Large intestine (tissue), 12 donors: ENCODE measurements at places on chromosomes 11 and 22.
A peak's percentile ranks its signal among the peaks of the same experiment; 100 is the strongest.

DNA sequence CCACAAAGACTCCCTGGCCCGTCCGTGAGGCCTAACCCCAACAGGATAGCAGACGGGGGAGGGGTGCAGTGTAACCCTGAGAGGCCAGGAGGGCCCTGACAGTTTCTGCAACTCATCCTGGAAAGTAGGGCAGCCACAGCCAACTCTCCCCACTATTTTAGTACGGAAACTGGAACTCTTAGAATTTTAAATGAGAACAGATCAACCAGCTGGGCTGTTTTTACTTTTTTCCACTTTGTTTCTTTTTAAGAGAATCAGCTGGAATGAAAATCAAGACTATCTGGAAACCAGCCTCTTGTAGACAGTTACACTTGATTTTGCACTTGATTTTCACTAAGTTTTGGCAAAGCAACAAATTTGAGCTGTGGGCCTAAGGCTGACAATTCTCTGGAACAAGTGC is 42.7 kb upstream of the NRIP3 start:
- H3K4me1 ChIP-seq: no peaks in the 10 kb centered on the region
- no peaks in the 10 kb centered on the region for H3K27me3 ChIP-seq
- H3K27ac ChIP-seq: no peak overlapping the region
- no peaks in the 10 kb centered on the region for H3K36me3 ChIP-seq

DNA sequence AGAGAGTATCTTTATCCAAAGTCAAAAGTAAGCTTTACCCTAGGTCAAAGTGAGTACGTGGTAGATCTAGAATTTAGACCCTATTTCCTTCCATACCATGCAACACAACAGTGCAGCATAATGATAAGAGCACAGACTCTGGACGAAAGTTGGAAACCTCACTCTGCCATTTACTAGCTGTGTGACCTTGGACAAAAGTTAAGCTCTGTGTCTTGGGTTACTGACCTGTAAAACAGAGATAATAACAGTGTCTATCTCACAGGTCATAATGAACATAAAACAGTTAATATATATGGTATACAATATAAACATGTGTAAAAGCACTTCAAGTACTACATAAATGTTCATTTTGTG is 13.6 kb upstream of the CHRNA10 start:
- H3K36me3 ChIP-seq: peaks cover 76% of the 10 kb centered on the region
- peak; percentile 66 for DNase-seq
- no peaks in the 10 kb centered on the region for H3K4me1 ChIP-seq
- H3K4me3 ChIP-seq: no peak overlapping the region
- H3K27ac ChIP-seq: no peak overlapping the region

- peaks cover 54% of the 10 kb centered on the region for H3K4me1 ChIP-seq
- peak; percentile 57 for DNase-seq
- H3K27ac ChIP-seq: peak overlapping the region; percentile 77
- no peaks in the 10 kb centered on the region for H3K36me3 ChIP-seq
Measured at GRCh38 chr11:44883277-44883676, 67.4 kb downstream of the TP53I11 start.

GRCh38 chr11:79447038-79447786 is 6.4 kb upstream of the TENM4 start:
- peaks cover 32% of the 10 kb centered on the region for H3K27me3 ChIP-seq
- no peak for DNase-seq
- H3K27ac ChIP-seq: no peak overlapping the region
- H3K4me3 ChIP-seq: no peak overlapping the region

GRCh38 chr11:30936491-30936890 is 350.3 kb upstream of the MPPED2 start:
- no peaks in the 10 kb centered on the region for H3K27me3 ChIP-seq
- H3K4me1 ChIP-seq: no peaks in the 10 kb centered on the region
- no peak for DNase-seq

GRCh38 chr11:70127653-70128434 is 49.7 kb downstream of the ANO1 start:
- DNase-seq: no peak
- H3K36me3 ChIP-seq: no peaks in the 10 kb centered on the region
- no peak overlapping the region for H3K4me3 ChIP-seq
- no peak overlapping the region for H3K27ac ChIP-seq

GRCh38 chr11:18203723-18204122 is 31.1 kb downstream of the MRGPRX4 start:
- DNase-seq: no peak
- no peaks in the 10 kb centered on the region for H3K4me1 ChIP-seq
- H3K27ac ChIP-seq: no peak overlapping the region
- H3K4me3 ChIP-seq: no peak overlapping the region
- no peaks in the 10 kb centered on the region for H3K36me3 ChIP-seq
- H3K27me3 ChIP-seq: peaks cover 21% of the 10 kb centered on the region

- no peaks in the 10 kb centered on the region for H3K36me3 ChIP-seq
- H3K27ac ChIP-seq: no peak overlapping the region
- H3K4me3 ChIP-seq: no peak overlapping the region
- H3K4me1 ChIP-seq: no peaks in the 10 kb centered on the region
Measured at GRCh38 chr11:64396079-64396591, 37.2 kb downstream of the RPS6KA4 start.

- no peak overlapping the region for H3K4me3 ChIP-seq
- H3K4me1 ChIP-seq: no peaks in the 10 kb centered on the region
- H3K27me3 ChIP-seq: no peaks in the 10 kb centered on the region
- DNase-seq: no peak
- H3K36me3 ChIP-seq: peaks cover 66% of the 10 kb centered on the region
Measured at GRCh38 chr11:68053117-68053516, 14.3 kb downstream of the TCIRG1 start.

DNA sequence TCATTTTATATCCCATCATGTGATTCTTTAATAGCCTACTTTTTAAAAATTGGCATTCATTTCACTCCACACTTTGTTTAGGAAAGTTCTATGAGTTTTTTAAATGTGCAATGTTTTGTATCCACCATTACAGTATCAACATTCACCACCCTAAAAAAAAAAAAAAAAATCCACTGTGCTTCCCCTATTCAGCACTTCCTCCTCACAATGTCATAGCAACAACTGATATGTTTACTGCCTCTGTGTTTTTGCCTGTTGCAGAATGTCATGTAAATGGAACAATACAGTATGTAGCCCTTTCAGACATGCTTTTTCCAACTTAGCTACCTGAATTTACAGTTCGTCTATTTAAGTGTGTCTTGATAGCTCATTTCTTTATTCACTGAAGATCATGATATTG is 754.2 kb downstream of the FAM181B start:
- H3K36me3 ChIP-seq: no peaks in the 10 kb centered on the region
- no peak overlapping the region for H3K4me3 ChIP-seq
- no peak for DNase-seq
- H3K27me3 ChIP-seq: no peaks in the 10 kb centered on the region
- H3K4me1 ChIP-seq: no peaks in the 10 kb centered on the region

- peaks cover 68% of the 10 kb centered on the region for H3K36me3 ChIP-seq
- no peaks in the 10 kb centered on the region for H3K27me3 ChIP-seq
- no peak overlapping the region for H3K4me3 ChIP-seq
- H3K27ac ChIP-seq: no peak overlapping the region
- DNase-seq: no peak
- H3K4me1 ChIP-seq: peaks cover 3% of the 10 kb centered on the region
Measured at GRCh38 chr22:20121856-20122415, 4.9 kb upstream of the TRMT2A start.

DNA sequence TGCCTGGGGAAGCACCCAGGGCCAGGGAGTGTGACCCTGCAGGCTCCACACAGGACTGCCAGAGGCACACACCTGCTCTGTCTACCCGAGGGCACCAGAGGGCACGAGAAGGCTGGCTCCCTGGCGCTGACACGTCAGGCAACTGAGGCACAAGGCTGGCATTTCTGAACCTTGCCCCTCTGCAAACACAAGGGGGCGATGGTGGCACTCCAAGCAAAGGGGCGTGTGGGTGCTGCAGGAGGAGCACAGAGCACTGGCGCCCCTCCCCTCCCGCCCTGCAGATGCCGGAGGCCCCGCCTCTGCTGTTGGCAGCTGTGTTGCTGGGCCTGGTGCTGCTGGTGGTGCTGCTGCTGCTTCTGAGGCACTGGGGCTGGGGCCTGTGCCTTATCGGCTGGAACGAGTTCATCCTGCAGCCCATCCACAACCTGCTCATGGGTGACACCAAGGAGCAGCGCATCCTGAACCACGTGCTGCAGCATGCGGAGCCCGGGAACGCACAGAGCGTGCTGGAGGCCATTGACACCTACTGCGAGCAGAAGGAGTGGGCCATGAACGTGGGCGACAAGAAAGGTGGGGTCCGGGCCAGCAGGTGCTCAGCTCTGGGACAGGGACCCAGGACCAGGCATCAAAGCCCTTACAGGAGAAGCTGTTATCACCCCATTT is 20.8 kb upstream of the TXNRD2 start:
- peaks cover 40% of the 10 kb centered on the region for H3K36me3 ChIP-seq
- H3K4me3 ChIP-seq: peak overlapping the region; percentile 56
- H3K4me1 ChIP-seq: peaks cover 64% of the 10 kb centered on the region
- peak overlapping the region; percentile 100 for H3K27ac ChIP-seq

GRCh38 chr11:39177678-39178077 is 2281.8 kb downstream of the LRRC4C start:
- H3K27me3 ChIP-seq: no peaks in the 10 kb centered on the region
- no peak overlapping the region for H3K27ac ChIP-seq
- no peaks in the 10 kb centered on the region for H3K36me3 ChIP-seq
- no peaks in the 10 kb centered on the region for H3K4me1 ChIP-seq

DNA sequence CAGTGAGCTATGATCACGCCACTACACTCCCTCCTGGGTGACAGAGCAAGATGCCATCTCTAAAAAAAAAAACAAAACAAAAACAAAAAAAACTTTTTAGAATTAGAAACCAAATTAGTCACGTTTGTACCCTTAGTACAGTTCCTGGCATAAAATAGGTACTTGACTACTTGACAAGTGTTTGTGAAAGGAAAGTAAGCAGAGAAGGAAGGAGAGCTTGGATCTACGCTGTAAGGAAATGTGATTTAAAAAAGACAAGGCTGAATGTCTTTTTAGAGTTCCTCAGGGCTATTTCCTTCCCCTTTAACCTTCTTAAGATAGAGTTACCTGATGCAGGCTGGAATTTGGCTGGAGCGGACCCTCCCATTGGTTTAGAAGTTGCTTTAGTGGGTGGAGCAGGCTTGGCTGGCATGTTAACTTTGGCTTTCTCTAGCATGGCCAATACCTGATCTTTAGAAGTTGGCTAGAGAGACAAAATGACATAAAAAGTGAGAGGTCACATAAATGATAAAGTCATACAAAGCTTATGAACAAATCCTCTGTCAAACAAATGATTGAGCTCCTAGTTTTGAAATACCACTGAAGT is 50.7 kb downstream of the F2 start:
- no peaks in the 10 kb centered on the region for H3K27me3 ChIP-seq
- no peak for DNase-seq

- H3K4me3 ChIP-seq: no peak overlapping the region
- peak; percentile 37 for DNase-seq
- no peaks in the 10 kb centered on the region for H3K36me3 ChIP-seq
- H3K27me3 ChIP-seq: no peaks in the 10 kb centered on the region
- no peak overlapping the region for H3K27ac ChIP-seq
Measured at GRCh38 chr11:14073849-14074476, 111.4 kb downstream of the SPON1 start.
